ENCODE measurements at places on chromosomes 13 and 19.

DNA sequence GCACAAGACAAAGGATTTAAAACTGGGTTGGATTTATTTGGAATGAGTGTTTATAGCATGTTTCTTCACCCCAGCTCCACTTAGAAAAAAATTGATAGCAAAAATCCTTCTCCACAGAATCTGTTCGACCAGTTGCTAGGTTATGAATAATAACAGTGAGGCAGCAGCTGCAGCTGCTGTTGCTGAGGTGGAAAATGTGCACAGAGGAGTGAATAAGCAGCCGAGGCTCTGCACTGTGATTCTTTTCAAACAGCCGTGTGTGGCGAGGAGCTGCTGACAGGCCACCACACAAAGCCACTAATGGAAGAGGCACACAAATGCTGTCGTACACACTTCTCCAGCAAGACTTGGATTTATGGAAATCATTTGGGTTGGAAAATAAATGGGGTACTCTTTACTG is 6.4 kb upstream of the RASL11A start:
- no peak for DNase-seq

DNA sequence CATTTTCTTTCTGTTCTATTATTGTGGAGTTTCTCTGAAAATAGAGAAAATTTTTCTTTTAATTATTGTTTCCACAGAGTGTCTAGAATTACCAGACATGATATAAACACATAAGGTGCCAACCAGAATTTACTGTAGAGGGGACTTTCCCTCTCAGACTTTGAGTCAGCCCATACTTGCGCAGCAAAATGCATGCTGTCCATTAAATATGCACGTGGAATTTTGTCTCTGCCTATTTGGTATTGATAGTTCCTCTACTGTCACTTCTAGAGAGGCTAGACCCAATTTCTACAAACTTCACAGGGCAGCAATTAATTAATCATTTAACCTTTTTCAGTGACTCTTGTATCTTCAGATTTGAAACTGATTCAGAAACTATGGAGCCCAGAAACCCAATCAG is 8.9 kb downstream of the ZNF93 start:
- no peak for DNase-seq

GRCh38 chr13:31460061-31460460 is 260.3 kb downstream of the B3GLCT start:
- no peak for DNase-seq

GRCh38 chr19:5795382-5795919 is 4.5 kb upstream of the DUS3L start:
- no peak for DNase-seq

GRCh38 chr13:78241278-78241919 is 322.8 kb upstream of the EDNRB start:
- DNase-seq: no peak

DNA sequence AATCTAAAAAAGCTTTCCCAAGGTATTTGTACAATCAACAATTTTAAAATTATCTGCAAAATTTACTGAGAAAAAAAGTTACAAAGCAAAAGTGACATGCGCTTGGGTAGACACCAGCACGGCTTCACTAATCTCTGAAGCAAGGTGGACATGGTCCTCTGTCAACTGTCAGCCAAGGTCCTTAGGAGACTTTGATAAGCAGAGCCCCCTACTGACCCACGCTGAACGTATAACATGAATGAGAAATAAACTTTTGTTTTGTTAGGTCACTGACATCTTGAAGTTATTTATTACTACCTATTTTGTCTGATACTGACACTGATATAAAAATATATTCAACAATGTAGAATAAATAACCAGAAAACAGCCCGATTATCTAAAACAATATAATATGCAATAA is 100.7 kb upstream of the OBI1 start:
- DNase-seq: no peak

- no peak for DNase-seq
Observed at GRCh38 chr13:106990594-106990993, 422.7 kb upstream of the ARGLU1 start.

DNA sequence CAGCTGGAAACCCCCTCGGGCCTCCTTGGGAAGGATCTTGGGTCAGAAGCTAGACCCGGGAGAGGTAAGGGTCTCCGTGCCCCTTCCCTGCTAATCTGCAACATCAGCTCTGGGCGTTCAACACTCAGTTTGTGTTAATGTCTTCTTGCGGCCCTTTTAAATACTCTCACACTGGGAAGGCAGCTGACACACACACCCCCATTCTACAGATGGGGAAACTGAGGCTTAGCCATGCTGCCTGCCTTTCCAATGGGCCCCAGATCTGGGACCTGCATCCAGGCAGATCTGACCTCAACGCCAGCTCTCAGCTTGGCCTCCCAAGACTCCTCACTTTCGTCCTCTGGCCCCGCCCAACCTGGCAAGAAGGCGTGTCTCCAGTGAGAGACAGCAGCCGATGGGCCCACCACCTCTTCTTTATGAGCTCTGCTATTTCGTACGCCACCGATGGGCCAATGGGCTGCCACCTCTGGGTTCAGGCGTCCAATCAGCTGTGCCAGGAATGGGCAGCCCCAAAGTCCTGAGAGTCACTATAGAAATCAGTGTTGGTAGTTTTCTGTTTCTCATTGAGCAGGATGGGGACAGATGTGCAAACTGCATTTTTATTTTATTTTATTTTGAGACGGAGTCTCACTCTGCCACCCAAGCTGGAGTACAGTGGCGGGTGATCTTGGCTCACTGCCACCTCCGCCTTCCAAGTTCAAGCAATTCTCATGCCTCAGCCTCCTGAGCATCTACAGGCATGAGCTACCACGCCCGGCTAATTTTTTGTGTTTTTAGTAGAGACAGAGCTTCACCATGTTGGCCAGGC is 43.8 kb downstream of the DNM2 start:
- no peak for DNase-seq

DNA sequence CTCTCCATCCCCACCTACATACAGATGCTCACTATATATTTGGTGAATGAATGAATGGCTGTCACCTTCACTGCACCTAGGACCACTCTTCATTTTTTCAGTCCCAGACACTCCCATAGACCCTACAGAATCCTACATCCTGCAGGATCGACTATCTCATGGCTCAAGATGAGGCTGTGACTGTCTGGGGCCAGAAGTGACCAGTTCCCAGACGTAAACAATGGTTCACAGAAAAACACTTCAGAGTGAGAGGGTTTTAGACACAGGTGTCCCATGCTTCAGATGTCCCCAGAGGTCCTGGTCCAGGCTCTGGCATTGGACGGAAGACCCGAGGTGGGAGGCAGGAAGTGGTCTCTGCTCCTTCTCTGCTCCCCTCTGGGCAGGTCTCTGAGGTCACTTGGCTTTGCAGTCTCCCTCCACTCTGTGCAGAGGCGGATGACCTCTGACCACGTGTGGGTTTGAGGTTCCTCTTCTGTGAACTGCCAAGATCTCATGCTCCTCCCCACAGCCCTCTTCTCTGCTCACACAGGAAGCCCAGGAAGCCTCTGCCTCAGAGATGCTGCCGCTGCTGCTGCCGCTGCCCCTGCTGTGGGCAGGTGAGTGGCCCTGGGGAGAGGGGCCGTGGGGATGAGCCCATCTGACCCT is 24.9 kb downstream of the SIGLEC7 start:
- peak; percentile 27 for DNase-seq

GRCh38 chr19:6092329-6093286 is 17.7 kb downstream of the RFX2 start:
- DNase-seq: no peak

GRCh38 chr19:58354478-58355030 is 1.3 kb upstream of the A1BG start:
- DNase-seq: no peak

GRCh38 chr13:25678398-25678797 is 306.6 kb downstream of the ATP8A2 start:
- no peak for DNase-seq

- no peak for DNase-seq
Observed at GRCh38 chr13:38483623-38484022, 134.0 kb downstream of the UFM1 start.

- DNase-seq: no peak
Observed at GRCh38 chr19:16326401-16327168, 2.0 kb downstream of the KLF2 start.

DNA sequence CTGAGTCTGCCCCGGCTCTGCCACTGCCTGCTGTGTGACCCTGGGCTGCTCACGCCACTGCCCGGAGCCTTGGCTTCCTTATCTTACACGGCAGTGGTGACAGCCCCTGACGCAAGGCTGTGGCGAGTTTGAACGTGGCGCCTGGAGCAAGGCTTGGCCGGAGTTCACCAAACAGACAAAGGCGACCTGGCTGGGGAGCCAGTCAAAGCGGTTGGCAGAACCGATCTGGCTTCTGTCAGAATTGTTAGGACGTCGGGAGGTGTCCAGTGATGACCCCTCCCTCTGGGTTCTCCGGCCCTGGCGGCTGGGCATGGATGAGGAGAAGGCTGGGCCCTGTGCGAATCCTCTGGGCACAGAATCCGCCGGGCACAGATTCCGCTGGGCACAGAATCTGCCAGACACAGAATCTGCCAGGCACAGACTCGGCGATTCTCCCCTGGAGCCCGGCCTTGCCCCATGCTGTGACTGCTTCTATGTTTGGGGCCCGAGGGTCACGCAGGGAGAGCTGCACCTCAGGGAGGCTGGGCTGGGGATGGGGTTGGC is 11.7 kb upstream of the TMEM255B start:
- DNase-seq: no peak

DNA sequence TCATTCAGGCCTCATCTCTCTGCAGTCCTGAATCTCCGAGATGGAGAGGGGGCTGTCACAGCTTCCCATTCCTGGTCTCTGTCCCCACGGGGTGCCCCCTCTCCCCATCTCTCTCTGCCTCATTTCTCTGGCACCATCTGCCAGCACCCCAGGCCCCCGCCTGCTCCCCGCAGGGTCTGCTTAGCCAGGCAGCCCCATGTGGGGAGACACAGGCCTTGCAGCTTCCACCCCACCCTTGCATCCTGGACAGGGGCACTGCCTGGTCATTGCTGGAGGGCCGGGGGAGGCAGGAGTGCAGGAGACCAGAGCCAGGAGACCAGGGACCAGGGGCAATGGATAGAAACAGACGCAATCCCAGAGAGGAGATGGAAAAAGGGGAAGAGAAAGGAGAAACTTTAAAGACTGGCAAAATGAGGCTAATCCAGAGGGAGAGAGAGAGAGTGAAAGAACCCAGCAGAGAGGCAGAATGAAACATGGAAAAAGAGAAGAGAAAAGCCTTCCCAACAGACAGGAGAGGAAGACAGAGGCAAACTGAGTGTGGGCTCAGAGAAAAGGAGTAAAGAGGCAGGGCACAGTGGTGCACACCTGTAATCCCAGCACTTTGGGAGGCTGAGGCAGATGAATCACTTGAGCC is 8.8 kb upstream of the GIPR start:
- no peak for DNase-seq

DNA sequence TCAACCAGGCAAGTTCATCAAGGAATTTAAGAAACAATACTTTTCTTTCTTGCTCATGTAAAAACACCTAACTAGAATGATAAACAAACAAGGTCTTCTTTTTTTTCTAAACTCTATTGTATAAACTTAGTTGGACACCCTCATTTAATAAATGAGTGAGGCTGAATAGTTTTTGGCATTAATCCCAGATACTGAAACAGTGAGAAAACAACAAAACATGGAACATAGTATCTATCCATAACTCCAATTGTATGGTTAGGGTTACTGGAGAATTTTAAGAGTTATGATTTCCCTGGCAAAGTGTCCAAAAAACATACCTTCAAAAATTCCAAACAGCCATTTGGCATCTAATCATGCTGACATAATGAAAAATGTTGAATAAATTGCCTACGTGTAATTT is 5.8 kb upstream of the POMP start:
- DNase-seq: no peak

DNA sequence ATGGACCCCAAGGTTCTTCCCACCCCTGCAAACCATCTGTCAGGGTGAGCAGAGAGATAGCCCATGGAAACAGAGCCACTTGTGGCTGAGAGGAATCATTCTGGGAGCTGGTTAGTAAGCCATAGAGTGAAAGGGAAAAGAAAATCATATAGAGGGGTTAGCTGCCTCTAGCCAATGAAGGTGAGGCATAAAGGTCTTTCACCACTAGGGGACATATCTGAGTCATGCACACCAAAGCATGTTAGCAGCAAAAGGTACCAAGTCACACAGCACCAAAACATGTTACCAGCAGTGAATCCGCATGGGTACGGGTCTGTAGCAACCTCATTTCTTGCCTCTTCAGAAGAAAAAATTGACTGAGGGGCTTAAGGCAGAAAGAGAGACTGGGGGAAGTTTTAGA is 76.7 kb upstream of the ZNF43 start:
- no peak for DNase-seq

DNA sequence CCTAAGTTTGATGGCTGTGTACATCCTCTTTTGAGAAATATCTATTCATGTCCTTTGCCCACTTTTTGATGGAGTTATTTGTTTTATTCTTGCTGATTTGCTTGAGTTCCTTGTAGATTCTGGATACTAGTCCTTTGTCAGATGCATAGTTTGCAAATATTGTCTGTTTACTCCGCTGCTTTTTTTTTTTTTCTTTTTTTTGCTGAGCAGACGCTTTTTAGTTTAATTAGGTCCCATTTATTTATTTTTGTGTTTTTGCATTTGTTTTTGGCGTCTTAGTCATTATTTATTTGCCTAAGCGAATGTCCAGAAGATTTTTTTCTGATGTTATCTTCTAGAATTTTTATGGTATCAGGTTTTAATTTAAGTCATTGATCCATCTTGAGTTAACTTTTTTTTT is 114.9 kb downstream of the GPC6 start:
- no peak for DNase-seq

DNA sequence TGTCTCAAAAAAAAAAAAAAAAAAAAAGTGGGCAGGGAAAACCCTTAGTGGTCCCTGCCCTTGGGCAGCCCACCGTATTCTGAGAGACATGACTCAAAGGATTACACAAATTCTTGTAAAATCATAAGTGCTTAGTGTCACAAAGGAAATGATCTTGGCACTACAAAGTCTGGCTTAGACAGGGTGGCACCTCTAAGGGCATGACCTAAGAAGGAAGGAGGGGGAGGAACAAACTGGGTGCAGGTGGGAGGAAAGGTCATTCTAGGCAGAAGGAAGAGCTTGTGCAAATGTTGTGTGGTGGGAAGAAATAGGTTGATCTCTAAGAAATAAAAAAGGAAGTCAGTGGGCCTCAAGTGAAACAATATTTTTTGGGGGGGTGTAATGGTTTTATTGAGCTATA is 10.4 kb downstream of the PNPLA6 start:
- DNase-seq: no peak

- peak; percentile 63 for DNase-seq
Observed at GRCh38 chr19:48967346-48968178, 2.5 kb downstream of the FTL start.

GRCh38 chr13:87666831-87667230 is 4.3 kb upstream of the SLITRK5 start:
- DNase-seq: no peak

Data from substantia nigra (tissue), 51 donors.